ENCODE measurements at places on chromosomes 6 and 20.

- no peak for DNase-seq
Measured at GRCh38 chr6:19327661-19328060, 509.5 kb upstream of the ID4 start.

DNA sequence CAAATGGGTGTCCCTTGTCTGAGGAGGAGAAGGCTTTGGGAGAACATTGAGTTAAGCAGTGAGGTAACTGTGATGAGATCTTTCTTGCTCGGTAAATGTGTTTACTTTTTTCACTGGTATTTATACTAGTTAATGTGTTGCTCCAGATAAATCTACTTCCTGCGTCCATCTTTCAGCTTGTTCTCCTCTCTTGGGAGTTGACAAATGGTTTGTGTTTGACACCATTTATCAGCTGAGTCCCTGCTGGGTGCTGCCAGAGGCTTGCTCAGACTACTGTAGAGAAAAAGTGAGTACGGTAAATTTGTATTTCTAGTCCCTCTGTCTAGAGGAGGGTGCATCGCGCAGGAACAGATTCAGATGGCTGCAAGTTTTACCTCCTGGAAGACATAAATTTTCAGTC lies 8.3 kb upstream of the PRDM1 start:
- DNase-seq: no peak

GRCh38 chr6:39653612-39654011 lies 71.6 kb downstream of the KIF6 start:
- DNase-seq: no peak

DNA sequence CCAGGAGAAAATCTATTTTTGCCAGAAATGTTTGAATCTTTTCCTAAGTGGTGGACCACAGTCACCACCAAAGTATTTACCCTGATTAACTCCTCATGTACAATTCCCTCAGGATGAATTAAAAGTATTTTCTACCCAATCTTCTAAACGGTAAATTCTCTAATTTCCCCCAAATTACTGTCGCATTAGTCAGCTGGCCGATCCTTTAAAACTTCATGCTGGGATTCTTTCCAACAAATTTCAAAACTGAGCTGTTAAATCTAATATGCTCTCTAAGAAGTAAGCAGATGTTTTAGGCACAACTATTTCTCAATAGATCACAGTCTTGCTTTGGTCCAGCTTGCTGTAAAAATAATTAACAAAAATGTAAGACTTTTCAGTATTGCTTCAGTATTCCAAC lies 447.2 kb downstream of the FRK start:
- DNase-seq: no peak

DNA sequence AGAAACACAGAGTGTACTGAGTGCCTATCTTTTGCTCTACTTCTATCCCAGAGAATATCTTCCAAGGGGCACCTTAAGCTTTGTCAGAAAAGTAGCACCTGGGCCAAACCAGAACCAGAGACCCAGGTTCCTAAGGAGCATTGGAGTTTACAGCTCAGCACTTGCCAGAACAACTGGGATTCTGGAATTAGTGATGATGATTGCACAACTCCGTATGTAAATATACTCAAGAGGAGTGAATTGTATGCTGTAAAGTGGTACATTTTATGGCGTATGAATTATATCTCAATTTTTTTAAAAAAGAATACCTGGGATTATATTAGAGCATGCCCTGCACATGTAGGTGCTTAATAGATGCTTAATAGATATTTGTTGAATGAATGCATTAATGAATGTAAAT lies 36.2 kb upstream of the EPB41L1 start:
- no peak for DNase-seq

DNA sequence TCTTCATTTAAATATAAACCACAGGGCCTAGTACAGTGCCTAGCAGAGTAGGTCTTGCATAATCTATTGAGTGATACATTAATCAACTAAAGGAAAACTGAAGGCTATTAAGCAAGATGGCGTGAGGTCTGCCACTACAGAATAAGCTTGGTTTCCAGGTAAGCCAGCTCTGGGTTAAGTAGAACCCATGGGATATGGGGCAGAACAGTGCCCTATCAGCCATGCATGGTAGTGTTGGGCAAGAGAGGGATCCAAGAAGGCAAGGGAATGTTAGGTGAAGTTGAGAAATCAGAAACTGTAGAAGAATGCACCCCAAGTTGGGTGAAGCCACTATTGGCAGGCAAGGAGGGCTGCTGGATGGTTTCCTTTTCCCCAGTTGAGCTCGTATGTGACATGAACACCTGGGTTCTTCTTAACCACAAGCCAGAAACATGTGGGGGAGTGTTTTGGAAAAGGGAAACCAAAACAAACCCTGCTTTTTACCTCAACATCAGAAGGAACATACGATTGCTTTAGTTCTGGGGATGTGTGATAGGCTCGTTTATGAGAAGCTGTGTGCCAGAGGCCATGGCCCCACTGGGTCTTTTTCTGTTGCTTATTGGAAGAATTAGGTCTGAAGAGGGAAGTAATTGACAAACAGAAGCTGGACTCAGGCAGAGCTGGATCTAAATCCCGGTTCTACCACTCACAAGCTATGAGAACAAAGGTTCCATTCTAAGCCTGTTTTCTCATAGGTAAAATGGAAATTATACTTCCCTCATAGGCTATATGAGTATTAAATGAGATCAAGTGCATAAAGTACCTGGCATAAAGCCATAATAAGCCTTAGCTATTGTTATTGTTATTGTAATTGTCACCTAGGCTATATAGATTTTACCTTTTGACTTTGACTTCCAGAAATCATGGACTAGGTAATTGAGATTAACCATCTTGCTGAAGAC lies 33.5 kb downstream of the NEDD9 start:
- DNase-seq: no peak

DNA sequence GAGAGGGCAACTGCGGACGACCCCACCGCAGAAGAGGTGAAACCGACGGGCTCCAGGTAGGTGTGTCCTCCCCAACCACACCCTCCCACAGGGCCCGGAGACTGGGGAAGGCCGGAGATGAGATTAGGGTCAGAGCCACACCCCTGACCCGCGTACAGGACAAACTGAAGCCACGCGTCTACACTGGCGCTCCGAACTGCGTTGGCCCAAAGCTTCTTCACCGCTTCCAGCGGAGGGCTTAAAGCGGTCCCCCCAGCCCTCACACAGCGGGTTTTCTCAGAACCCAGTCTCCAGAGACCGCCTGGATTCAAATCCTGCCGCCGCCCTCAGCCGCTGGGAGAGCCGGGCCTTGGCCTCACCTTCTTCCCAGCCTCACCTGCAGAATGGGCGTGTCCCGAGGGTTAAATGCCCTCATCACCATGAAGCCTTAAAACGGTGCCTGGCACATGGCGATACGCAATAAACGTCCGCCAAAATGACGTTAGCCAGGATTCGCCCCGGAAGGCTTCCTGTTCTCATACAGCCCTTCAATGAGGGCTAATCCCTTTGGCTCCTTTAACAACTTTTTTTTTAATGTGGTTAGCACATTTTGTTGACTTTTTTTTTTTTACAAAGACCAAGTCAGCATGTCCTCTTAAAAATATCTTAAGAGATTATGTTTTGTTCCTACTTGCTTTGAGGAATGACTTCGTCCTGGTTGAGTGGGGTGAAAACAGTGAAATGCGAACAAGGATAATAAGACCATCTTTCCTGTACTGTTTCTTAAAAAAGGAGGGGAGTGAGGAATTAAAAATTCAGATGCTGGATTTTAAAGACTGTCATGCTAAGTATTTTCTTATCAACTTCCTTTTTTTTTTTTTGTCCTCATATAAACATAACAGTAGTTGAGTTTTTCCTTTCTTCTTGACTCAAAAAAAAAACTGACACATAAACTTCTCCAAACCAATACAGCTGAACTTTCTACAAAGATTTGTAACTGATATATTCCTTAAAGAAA lies 15.1 kb upstream of the ZNF217 start:
- no peak for DNase-seq

DNA sequence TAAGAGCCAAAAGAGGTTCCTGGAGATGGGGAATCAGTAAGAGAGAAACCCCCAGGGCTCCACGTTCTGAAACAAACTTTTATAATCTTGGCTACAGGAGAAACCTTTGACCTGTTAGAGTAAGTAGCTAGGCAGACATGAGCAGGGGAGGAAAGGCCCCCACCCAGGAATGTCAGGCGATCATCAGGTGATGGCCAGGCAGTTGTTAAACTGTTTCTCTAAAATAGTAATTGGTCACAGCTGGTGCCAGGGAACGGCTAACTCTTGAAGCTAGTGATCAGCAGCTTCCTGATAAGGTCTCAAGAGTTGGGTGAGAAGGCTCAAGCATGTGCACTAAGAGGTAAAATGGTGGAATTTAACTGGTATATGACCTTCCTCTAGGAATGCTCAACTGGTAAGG lies 263.8 kb downstream of the HDGFL1 start:
- DNase-seq: no peak

- DNase-seq: no peak
Measured at GRCh38 chr20:57501461-57502335, 23.2 kb downstream of the CTCFL start.

DNA sequence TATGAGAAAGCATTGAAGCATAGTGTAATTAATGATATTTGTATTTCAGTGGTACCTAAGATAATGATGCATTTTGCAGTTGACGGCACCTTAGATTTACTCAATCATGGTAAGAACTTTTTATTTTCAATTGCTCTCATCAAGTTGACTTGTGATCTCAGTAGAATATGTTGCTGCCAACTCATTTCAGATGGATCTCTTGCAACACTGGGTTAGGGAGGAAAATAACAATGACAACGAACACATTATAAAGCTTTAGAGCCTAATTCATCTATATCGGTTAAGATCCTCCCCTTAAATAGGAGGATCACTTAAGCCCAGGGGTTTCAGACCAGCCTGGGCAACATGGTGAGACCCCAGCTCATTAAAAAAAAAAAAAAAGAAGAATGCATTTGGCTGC lies 18.0 kb upstream of the TBC1D22B start:
- no peak for DNase-seq

GRCh38 chr6:79949233-79949632 lies 1.9 kb upstream of the ELOVL4 start:
- DNase-seq: no peak

DNA sequence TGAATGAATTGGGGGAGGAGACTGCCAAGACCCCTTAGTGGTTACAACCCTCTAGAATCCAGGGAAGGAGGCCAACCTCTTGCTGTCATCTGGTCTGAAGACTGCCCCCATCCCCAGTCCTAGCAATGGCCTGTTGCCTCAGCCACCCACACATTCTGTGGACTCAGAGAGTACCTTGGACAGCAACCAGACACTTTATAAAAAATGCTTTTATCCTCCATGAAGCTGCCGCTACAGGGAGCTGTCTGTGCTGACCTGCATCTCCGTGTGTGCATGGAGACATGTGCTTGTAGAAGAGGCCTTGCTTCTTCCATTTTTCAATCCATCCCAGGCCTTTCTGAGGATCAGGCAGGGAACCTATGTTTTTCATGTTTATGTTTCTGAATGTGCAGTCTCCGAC lies 15.2 kb downstream of the CDH22 start:
- no peak for DNase-seq

DNA sequence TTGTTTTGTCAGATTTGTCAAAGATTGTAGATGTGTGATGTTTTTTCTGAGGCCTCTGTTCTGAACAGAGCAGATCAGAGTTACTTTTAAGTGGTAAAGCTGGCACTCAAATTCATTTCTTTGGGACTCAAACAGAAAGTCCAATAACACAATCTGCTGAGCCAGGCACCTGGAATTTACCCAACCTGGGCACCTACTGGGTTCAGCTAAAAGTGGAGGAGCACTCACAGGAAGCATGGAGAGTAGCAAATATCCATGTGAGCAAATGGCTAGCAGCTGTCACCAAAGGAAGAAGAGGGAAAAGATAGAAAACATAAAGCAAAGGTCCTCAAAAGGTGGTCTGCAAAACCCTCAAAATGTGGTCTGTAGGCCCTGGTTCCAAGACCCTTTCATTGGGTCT lies 116.8 kb downstream of the FIG4 start:
- no peak for DNase-seq

DNA sequence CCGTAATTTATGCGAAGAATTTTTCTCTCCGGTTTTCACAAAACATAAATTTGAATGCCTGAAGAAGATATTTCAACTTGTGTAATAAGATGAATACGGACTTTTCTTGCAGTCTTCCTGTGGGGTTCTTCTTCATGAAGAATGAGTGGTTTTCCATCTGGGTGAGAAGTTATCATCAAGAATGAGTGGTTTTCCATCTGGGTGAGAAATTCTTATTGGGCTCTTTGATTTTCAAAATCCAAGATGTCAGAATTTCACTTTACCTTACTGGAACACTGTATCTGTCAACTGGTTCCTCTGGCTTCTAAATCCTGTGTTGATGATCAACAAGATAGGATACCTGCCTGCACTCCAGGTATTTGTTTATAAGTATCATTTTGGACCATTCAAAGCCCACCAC lies 160.1 kb upstream of the C6orf118 start:
- no peak for DNase-seq

DNA sequence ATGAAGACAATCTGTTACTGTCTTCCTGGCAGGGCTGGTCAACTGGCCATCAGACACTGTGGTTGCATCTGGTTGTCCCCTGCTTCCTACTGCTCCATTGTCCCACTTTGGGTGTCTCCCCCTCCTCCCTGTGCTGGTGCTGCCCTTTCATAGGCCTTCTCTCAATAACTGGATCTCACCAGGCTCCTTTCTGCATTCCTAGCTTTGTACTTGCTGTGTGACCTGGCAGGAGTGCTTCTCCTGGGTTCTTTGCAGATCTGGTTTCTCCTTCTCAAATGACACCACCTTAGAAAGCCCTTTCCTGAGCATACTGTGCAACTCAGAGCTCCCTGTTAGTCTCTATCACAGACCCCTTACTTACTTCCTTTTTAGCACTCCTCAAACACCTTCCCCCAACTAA lies 223.0 kb downstream of the BCKDHB start:
- DNase-seq: no peak

DNA sequence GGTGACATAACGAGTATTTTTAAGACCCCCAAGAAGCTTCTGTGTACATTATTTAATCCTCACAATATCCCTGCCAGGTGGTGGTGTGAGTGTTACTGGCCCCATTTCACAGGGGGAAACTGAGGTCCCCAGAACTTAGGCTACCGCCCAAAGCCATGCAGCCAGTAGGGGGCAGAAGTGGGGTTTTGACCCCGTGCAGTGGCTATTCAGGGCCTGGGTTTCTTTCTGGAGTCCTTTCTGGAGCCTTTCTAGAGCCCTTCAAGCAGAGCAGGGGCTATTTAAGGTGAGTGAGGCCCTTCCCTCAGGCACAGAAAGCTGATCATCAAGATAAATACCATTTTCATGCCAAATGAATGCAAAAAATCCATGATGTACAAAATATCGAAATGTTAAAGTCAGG lies 59.0 kb downstream of the CTCFL start:
- DNase-seq: no peak

GRCh38 chr20:49330701-49331615 lies 53.1 kb upstream of the ZNFX1 start:
- no peak for DNase-seq

DNA sequence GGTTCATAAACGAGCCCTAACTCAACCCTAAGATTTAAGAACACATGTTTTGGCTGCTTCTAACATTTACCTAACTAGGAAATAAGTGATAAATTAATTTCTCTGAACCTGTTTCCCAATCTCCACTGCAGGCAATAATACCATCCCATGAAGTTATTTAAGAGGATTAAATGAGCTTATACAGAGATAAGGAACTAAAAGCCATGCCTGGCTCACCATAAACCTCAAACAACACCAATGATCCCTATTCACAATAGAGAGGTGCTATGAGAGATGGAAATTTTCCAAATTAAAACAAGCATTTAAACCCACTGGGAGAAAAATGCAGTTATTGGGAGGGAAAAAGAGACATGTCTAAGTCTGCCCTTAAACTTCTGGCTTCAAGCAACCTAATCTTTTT lies 33.9 kb upstream of the KLHL31 start:
- DNase-seq: no peak

- no peak for DNase-seq
Measured at GRCh38 chr6:5995949-5996713, 10.6 kb downstream of the NRN1 start.

- DNase-seq: no peak
Measured at GRCh38 chr6:128206610-128207426, 306.0 kb upstream of the THEMIS start.

Measured in NCI-H774 (cell line).